Islet precursor cell (in vitro differentiated cells): ENCODE measurements at places on chromosomes 3 and 15.
A peak's percentile ranks its signal among the peaks of the same experiment; 100 is the strongest.

GRCh38 chr3:80592792-80593191, 825.0 kb upstream of the ROBO1 start:
- DNase-seq: no peak

DNA sequence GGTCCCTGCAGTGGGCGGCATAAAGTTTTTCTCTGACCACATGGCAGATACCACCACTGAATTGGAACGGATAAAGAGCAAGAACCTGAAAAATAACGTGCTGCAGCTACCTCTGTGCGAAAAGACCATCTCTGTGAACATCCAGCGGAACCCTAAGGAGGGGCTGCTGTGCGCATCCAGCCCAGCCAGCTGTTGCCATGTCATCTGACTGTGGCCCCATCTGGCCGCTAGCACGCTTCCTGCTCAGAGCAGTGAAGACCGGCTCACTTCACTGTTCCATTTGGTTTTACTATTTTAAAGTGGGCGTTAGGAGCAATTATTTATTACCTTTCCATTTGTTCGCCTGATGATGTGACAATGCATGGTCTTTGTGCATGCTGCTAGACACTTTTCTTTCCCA, 62.0 kb downstream of the SNRK start:
- no peak for DNase-seq

DNA sequence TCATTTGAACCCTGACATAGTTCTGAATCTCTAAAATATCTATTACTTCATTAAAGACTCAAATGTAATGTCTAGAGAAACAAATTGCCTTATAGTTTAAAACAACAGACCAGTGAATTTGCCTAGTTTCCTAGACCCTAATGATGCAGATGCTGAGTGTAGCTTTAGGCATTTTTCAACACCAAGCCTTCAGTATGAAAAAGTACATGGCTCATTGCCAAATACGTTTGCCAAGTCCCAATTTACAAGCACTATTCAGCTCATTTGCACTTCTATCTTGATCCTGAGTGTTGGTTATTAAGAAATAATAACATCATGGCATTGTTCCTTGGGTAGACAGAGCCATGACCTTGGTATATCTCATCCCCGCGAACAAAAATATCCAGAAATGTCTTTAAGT, 46.8 kb downstream of the EOMES start:
- no peak for DNase-seq

DNA sequence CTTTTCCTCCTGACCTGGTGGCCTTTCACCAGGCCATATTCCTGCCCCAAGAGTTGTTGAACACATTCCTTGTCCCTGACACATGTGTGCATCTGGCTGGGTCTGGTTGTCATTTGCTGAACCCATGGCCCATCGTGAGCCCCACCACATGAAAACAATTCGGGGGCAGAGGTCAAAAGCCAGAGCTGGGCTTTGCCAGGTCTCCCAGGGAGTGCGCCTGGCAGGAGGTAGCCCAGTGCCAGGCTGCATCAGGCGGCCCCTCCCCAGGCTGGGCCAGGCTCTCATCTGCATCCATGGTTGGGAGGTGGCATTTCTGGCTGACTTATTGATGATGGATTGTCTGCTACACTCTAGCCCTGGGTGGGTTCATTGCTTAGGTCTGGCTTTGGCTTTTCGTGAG, 30.9 kb downstream of the SPSB4 start:
- DNase-seq: peak; percentile 77

GRCh38 chr3:152524198-152525140, 255.7 kb downstream of the MBNL1 start:
- DNase-seq: no peak

GRCh38 chr3:101809178-101810021, 30.4 kb downstream of the NXPE3 start:
- no peak for DNase-seq

DNA sequence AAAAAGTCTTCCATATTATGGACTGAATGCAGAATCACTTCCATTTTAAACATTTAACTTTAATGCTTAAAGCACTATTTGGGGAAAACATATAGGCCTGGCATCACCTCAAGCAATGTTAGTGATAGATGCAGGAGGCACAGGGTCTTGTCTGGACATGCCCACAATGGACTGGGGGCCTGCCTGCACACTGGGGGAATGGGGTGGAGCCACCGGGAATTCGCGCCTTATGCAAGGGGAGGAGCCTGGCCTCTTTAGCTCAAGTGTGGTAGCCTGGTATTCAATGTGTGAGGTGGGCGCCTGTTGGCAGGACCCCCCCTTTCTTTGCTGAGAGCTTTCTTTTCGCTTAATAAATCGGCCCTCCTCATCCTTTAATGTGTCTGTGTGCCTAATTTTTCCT, 29.9 kb downstream of the ACKR4 start:
- peak; percentile 71 for DNase-seq

DNA sequence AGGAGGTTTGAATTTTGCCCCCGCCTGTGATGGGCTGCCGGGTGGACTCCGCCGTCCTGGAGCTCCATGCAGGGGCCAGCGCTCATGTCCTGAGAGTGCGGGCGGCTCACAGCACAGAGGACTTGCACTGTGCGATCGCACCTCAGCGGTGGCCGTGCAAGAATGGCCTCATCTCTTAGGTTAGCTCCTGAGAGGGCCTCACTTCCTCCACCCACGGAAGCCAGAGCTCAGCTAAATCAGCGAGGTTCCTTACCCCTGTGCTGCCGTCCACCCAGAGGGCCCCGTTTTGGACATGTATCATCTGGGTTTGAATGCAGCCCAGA, 72.0 kb upstream of the PCSK6 start:
- DNase-seq: peak; percentile 28

DNA sequence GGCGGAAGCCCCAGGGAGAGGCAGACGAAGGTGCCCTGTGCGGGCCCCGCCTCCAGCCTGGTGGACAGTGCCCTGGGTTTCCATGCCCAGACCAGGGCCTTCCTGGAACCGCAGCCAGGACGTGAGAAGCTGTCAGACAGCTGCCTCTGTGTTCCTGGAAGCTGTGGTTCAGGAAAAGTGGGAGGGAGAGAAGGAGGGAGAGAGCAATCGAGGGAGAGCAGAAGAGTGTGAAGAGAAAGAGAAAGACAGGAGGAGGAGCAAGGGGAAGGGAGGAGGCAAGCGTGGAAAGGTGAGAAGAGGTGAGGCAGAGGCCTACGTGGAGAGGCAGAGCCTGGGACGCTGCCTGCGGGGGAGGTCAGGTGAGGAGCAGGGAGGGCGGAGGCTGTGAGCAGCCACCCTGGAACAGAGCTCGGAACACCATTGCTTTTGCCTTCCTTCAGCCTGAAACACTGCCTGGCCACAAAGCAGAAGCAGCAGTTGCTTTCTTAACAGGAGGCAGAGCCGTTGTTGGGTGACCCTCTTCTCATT, 18.6 kb downstream of the ZDHHC19 start:
- DNase-seq: no peak

- DNase-seq: peak; percentile 59
Observed at GRCh38 chr3:84836961-84837360, 121.8 kb upstream of the CADM2 start.

DNA sequence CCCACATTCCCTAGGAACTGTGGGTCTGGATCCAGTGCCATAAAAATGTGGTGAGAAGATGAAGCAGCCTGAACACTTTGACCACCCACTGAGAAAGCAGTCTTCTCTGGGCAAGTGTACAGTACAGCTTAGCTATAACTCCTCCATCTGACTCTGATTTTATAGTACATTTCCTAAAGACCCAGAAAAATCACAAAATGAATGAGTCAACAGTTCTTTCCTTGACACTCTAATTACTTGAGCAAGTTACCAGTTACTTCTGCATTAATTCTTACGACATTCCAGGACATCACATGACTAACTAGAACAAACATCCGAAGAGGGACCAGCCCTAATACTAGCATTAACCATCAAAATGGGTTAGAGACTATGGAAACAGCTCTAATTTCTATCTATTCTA, 148.1 kb upstream of the PEX5L start:
- no peak for DNase-seq

DNA sequence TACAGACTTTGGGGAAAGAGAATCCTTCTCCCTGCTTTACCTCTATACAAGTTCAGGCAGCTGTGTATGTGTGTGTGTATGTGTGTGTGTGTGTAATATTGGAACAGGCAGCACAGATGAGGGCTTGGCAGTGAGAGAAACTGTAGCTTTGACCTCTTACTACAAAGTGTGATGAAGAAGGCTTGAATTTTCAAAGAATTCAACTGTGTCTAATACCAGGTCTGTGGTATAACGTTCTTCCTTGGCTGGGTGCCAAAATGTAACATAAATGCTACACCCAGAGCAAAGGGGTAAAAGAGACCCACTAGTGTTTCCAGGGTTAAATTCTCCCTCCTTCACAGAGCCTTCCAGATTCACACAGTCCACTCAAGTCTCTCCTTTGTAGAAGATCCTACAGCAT, 51.1 kb downstream of the CHST2 start:
- DNase-seq: no peak

- peak; percentile 75 for DNase-seq
Observed at GRCh38 chr3:35322070-35322469, 317.3 kb upstream of the ARPP21 start.

DNA sequence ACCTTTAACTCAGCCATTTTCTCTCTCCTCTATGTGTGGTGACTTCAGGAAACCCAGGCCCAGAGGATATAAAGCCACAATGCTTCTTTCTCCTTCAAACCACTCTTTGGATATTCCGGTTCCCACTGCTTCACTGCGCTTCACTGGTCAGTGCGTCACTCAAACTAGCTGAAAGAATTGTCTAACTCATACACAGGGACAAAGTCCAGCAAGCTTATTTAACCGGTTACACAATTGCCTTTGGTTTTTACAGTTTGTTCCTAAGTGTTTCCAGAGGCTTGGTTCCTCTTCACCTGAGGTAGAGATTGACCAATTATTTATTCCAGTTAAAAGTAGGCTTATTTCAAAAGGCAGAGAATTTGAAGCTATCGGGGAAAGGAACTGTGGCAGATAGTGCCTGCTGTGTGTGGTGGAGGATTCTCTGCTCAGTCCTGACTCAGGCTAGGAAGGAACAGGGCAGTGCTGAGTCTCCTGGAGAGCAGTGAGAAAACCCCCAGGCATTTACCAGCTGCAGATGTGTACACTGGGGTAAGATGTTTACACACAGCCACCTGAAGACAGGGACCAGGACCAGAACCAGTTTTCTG, at the start of gene HGD:
Gene HGD, minus strand, starts transcription at position 145 of the 587 bp plus-strand sequence. Its CDS starts 128 bp downstream, at position 17.
- DNase-seq: no peak

GRCh38 chr15:68054628-68055223, 611 bp downstream of the PIAS1 start:
- DNase-seq: peak; percentile 92

DNA sequence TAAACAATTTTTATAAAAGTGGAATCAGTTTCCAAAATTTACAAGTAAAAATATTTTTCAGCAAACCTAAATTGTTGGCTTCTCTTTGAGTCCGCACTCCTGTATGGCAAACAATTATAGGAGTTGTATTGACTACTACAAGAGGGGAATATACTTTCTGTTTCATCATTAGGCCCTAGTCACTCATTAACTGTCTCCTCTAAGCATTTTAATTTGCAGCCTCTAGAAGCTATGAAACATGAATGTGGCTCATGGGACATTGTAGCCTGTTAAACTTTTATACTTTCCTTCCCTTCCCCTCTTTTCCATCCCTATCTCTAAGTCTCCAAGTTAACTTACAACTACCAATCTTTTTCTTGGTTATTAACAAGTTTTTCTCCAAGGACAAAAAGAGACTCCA, 58.9 kb upstream of the CBLB start:
- DNase-seq: no peak

GRCh38 chr3:147130461-147130860, 275.9 kb downstream of the ZIC4 start:
- DNase-seq: no peak

DNA sequence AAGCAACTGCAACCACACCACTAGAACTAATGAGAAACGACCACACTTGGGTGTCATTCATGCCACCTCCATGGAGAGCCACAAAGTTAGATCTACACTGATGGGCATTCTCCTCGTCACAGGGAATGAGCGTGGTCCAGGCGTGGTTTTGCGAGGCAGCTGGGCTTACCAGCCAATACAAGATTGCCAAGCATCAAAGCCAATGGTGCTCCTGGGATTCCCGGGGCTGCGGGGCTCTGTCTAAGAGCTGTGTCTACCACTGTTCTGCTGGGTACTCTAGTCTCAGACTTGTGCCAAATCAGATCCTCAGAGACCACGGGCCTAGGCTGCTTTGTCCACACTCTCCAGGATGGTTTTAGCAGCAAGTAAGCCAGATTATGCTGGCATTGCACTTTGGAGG, 43.8 kb downstream of the RAB6B start:
- DNase-seq: no peak

GRCh38 chr3:144677103-144677502, 705.5 kb downstream of the DIPK2A start:
- DNase-seq: no peak

DNA sequence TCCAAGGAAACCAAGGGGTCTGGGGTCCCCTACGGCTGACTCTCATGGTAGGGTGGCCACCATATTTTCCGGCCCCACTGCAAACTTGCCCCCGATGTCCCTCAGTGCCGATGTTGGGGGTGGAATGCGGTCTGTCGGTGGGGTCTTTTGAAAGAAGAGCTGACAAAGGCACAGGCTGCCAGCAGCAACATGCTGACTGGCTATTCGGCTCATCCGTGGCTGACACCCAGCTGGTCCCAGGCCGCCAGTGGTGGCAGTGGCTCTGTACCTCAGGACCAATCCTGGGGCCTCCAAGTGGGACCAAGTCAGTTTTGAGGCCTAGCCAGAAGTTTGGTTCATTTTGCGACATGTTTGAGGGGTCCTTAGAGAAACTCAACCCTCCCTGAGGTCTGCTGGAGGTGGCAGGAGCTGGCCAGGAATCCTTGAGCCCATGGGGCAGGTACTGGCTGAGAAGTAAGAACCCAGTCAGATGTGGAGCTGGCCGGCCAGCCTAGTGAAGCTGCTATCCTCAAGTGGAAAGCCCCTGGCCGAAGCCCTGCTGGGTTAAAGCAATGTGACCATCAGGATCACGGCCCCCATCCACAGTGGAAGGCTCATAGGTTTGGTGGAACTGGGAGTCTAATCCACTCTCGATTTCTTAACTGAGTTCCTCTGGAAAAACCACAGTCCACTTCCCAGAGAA, 17.8 kb downstream of the BMF start:
- no peak for DNase-seq

GRCh38 chr3:50355829-50356552, 3.3 kb downstream of the TMEM115 start:
- no peak for DNase-seq
